ENCODE measurements at places on chromosomes 5 and 9.

DNA sequence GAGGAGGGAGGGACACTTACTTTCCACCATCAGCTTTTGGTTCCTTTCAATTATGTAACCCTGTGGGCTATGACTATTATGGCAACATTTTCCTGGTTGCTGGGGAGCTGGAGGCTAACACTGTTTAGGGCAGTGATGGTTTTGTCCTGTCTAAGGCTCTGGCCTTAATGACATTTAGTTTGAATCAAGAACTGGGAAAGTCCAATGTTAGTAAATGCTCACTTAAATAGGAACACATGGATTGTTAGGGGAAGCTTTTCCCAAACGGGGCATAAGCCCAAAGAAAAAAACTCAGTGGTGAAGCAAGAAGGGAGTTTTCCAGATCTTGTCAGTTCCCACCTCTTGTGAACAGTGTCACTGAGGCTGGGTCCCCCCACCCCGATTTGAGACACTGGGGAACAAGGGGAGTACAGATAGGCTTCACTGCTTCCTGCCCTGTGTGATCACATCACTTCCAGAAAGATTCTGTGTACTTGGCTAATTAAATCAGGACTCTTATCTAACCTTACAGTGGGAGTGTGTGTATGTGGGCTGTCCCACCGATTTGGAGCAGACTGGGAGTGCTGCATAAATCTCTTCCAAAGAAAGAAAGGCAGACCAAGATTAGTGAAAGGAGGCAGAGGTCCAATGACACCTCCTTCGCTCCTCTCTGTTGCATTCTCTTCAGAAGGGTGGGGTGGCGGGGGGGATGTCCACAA is 206.4 kb downstream of the PTTG1 start:
- DNase-seq, result no peak

- DNase-seq, result no peak
Observed at GRCh38 chr5:171478946-171479775, 59.7 kb downstream of the FGF18 start.

DNA sequence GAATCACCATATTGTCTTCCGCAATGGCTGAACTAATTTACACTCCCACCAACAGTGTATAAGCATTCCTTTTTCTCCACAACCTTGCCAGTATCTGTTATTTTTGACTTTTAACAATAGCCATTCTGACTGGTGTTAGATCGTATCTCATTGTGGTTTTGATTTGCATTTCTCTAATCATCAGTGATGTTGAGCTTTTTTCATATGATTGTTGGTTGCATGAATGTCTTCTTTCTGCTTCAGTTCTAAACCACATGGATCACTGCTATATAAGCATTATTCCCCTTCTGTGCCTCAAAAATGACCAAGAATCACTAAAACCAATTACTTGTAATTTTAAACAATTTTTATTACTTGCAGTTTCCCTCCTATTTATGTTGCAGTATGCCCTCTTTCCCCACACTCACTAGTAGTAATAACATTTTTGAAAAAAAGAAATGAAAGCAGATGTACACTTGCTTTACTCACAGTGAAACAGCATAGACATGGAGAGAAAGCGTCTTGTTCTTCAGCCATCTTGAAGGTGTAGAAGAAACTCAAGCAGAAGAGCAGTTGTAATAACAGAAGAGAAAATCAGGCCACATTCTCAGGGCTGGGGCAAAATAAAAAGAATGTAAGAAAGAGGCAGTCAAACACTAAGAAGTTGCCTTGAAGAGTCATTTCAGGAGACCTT is 4.5 kb upstream of the TMEM252 start:
- no peak for DNase-seq

DNA sequence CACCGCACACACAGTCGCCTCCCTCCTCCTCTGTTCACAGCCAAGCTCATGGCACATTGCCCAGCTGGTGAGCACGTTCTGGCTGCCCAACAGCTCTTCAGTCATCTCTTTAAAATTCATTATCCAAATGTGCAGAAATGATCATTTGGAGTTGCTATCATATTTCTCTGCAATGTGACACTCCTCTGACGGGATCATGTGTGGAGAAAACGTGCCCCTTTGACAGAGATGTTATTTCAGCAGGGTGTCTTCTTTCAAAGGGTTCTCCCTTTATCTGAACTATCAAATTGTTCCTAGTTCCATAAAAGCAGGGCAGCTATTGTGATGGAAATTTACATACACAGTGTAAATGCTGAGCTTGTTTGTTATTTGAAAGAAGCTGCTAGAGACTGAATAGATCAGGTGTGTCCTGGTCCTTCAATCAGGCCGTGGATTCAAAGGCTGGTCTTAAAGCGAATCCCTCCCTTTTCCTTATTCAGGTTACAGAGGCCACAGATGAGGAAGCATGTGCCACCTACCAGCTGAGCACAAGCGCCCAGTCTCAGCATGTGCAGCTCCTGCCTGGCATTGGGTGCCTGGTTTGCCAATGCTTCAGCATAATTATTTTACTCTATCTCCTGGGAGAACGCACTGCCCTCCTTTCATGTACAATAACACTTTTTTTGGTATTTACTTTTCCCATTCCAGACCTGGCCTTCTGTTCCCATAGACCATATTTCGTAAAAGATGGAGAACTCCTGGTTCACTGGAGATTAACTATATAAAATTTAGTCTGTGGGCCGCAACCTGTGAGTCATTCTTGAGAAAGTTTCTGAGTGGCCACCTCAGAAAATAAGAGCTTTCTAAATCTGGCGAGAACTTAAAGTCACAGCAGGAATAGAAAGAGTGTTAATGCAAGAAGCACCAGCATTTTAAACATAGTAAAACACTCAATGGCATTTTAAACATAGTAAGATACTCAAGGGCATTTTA is 433.7 kb downstream of the ENC1 start:
- peak; percentile 99 for DNase-seq

- DNase-seq, result peak; percentile 98
Observed at GRCh38 chr5:3310541-3311261, 284.9 kb upstream of the IRX1 start.

DNA sequence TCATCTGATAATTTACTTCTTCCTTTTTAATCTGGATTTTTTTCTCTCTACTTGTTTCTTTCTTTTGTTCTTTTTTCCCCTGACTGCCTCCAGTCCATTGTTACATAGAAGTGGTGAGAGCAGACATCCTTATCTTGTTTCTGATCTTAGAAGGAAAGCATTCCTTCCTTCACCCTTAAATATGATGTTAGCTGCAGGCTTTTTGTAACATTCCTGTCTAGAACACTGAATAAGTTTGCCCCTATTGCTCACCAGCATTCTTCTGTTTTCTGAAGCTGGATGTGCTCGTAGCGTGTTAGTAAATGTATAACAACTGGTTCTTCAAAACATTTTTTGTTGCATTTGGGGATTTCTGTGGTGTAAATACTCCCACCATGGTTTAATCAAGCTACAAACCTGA is 136.7 kb upstream of the NFIL3 start:
- DNase-seq, result no peak

DNA sequence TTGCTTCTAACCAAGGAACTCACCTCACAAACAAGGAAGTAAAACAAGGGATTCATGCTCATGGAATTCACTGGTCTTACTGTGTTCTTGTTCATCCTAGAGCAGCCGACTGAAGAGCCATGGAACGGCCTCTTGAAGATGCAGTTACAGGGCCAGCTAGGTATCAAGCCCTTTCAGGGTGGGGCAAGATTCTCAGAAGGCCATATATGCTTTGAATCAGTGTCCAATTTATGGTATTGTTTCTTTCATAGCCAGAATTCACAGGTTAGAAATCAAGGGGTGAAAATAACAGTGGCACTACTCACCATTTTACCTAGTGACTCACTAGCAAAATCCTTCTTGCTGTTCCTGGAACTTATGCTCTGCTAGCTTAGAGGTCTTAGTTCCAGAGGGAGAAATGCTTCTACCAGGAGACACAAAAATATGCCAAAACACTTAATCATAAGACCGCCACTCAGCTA is 159.5 kb upstream of the CDH10 start:
- no peak for DNase-seq

GRCh38 chr9:3346549-3346948 is 179.3 kb downstream of the RFX3 start:
- no peak for DNase-seq

- no peak for DNase-seq
Observed at GRCh38 chr9:124266826-124267201, 9.1 kb downstream of the NEK6 start.

Data from NCI-H748 treated with DMSO at 0.1 percent for 48 hours (cell line).